CD14-positive monocyte (primary cell): ENCODE measurements at places on chromosomes 3 and 15.

DNA sequence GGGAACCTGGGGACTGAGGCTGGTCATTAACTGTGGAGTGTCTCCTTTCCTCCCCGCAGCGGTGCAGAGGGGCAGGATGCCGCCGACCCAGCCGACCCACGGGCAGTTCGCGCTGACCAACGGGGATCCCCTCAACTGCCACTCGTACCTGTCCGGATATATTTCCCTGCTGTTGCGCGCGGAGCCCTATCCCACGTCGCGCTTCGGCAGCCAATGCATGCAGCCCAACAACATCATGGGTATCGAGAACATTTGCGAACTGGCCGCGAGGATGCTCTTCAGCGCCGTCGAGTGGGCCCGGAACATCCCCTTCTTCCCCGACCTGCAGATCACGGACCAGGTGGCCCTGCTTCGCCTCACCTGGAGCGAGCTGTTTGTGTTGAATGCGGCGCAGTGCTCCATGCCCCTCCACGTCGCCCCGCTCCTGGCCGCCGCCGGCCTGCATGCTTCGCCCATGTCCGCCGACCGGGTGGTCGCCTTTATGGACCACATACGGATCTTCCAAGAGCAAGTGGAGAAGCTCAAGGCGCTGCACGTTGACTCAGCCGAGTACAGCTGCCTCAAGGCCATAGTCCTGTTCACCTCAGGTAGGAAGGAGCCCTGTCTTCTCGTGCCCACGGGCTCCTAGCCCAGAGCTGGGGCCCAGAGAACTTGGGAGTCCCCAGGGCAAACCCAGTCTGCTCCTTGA lies 3.7 kb downstream of the NR2F2 start:
- DNase-seq: no peak
- H3K27me3 ChIP-seq: peaks cover 93% of the 10 kb centered on the region
- no peak overlapping the region for H3K4me3 ChIP-seq
- H3K36me3 ChIP-seq: no peaks in the 10 kb centered on the region
- H3K27ac ChIP-seq: no peak overlapping the region
- peaks cover 7% of the 10 kb centered on the region for H3K4me1 ChIP-seq

DNA sequence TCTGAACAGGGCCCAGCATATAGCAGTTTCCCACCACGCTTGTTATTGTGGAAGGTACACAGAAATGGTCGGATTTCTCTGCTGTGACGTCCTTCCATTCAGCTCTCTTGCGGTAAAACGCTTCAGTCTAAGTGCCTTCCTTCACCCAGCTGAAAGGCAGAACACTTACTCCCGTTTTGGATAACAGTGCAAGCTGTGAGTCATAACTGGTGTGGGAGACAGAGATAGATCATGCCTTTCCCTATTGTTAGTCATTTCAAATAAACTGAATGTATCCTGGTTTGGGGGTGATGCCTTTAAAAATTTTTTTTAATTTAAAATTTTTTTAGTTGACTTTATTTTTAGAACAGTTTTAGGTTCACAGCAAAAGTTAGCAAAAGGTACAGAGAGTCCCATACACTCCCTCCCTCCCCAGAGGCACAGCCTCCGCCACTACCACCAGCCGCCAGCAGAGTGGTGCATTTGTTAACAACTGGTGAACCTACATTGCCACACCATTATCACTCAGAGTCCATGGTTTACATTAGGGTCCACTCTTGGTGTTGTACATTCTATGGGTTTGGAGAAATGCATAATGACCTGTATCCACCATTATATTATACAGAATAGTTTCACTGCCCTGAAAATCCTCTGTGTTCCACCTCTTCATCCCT lies 94.9 kb upstream of the NSMCE3 start:
- DNase-seq: no peak
- H3K27ac ChIP-seq: no peak overlapping the region
- no peaks in the 10 kb centered on the region for H3K27me3 ChIP-seq
- H3K36me3 ChIP-seq: no peaks in the 10 kb centered on the region
- H3K4me1 ChIP-seq: no peaks in the 10 kb centered on the region

GRCh38 chr3:16203671-16204629 lies 29.5 kb downstream of the GALNT15 start:
- DNase-seq: no peak
- H3K4me1 ChIP-seq: no peaks in the 10 kb centered on the region
- no peak overlapping the region for H3K27ac ChIP-seq
- H3K4me3 ChIP-seq: no peak overlapping the region
- no peaks in the 10 kb centered on the region for H3K36me3 ChIP-seq

DNA sequence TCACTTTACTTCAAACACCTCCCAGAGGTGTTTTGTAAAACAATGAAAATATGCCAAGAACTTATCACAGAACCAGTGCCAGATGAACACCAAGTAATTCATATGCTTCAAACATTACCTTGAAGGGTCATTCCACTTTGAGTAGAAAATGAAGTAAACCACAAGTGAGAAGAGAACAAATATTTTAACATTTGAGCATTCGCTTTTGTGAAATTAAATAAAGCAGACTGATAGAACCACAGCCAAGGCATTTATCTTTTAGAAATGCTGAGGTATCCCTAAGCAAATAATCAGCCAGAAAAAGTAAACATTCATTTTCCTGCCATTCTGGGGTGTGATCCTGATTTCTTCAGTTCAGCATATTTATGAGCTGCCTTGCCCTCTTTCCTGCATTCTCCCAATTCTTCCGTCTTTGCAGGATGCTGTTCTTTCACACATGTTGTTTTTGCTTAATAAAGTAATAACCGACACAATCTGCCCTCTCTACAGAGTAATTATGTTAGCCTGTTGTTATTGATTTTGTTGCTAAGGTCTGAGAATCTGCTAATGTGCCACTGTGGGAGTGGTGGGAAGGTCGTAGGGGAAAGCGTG lies 235.6 kb upstream of the TGFBR2 start:
- no peak overlapping the region for H3K4me3 ChIP-seq
- no peaks in the 10 kb centered on the region for H3K4me1 ChIP-seq
- no peak for DNase-seq
- H3K27me3 ChIP-seq: no peaks in the 10 kb centered on the region

GRCh38 chr3:171199473-171199829 lies 172.9 kb upstream of the SLC2A2 start:
- H3K4me1 ChIP-seq: peaks cover 19% of the 10 kb centered on the region
- DNase-seq: no peak
- H3K27me3 ChIP-seq: no peaks in the 10 kb centered on the region

- no peaks in the 10 kb centered on the region for H3K4me1 ChIP-seq
- no peak overlapping the region for H3K27ac ChIP-seq
- DNase-seq: no peak
- no peaks in the 10 kb centered on the region for H3K27me3 ChIP-seq
Observed at GRCh38 chr3:71225951-71226564, 357.5 kb downstream of the FOXP1 start.

DNA sequence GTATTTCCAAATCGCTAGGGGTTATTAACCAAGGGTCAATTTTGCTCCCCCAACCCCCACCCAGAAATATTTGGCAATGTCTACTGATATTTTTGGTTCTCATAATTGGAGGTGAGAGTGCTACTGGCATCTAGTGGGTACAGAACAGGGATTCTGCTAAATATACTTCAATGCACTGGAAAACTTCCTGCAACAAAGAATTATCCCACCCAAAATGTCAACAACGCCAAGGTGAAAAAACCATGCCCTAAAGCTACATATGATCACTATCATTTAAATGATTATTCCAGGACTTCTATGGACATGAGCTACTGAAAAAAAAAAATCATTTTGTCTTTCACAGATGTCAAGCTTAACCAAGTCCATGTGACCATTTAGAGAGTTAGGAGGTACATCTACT lies 867.9 kb downstream of the FHIT start:
- H3K27me3 ChIP-seq: no peaks in the 10 kb centered on the region
- no peak for DNase-seq
- H3K27ac ChIP-seq: no peak overlapping the region
- H3K4me3 ChIP-seq: no peak overlapping the region
- H3K4me1 ChIP-seq: peaks cover 6% of the 10 kb centered on the region

DNA sequence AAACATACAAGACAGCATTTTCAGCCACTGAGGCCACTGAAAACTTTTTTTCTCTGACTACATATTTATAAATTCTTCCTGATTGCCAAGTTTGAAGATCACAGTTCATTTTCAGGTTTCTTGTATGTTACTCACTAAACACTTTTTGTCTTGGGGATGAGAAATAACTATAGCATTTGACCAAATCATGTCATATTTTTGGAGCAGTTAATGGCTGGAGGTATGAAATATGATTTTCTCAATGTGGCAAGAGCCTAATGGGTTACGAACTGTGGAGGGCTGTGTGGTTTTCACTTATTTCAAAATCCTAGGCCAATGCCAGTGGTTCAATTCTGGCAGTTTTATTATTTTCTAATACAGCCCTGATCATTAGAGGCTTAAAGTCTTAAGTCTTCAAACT lies 64.4 kb downstream of the USP13 start:
- H3K4me1 ChIP-seq: no peaks in the 10 kb centered on the region
- H3K27ac ChIP-seq: no peak overlapping the region
- no peak overlapping the region for H3K4me3 ChIP-seq
- no peak for DNase-seq

DNA sequence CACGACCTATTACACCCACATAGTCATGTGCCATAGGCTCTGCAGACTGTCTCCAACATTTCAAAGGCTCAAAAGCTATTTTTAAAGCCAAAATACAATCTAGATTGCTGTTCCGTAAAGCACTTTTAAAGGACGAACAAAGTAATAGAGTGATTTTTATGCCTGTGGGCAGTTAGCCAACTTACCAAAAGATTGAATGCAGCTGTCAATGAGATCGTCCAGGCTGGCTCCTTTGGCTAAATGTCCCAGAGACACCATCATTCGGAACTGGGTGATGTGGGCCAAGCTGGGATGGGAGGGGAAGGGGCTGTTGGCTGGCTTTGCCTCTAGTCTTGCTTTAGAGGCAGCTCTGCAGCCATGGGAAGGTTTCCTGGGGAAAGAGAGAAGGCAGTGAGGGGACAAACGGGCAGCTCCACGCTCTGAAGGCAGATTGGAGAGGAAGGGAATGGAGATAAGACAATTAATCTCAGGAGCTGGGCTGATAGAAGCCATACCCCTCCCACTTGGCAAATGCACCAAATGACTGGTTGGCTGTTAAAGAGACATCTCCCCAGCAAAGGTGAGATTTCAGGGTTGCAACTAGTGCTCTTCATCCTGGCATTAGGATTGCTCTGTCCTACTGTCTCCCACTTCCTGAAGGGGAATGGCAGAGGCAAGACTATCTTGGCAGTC lies 4.8 kb downstream of the RASGRP1 start:
- H3K36me3 ChIP-seq: no peaks in the 10 kb centered on the region
- peaks cover 1% of the 10 kb centered on the region for H3K27me3 ChIP-seq
- H3K4me3 ChIP-seq: no peak overlapping the region
- no peak for DNase-seq
- H3K27ac ChIP-seq: no peak overlapping the region
- peaks cover 10% of the 10 kb centered on the region for H3K4me1 ChIP-seq

DNA sequence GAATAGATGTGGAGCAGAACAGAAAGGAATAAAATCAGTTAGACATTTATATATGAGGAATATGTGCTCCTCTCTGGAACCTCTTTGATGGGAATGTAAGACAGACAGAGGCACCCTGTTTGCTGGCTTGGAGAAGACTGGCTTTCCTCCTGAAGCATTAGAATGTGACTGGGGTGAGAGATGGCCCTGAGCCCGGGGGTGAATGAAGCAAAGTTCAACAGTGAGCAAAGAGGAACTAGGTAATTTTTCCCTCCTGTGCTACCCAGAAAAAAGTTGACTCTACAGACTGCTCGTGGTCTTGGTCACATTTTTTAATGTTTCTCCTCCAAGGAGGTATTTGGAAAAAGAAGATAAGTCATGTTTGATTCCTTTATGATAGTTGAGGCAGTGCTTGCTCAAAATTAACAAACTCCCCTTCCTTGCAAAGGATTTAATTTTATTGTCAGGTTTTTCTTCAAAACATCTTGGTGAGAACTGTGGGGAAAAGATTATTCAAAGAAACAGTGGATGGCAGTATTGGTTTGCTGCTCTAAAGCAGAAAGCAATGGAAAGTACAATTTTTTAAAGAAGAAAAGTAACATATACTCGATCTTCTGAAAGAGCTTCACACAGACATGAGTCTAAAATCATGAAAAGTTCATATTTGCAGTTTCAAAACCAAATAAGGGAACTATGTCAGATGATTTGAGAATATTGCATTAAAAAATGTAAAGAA lies 370.4 kb upstream of the CDIN1 start:
- no peak overlapping the region for H3K4me3 ChIP-seq
- no peaks in the 10 kb centered on the region for H3K4me1 ChIP-seq
- no peaks in the 10 kb centered on the region for H3K27me3 ChIP-seq

DNA sequence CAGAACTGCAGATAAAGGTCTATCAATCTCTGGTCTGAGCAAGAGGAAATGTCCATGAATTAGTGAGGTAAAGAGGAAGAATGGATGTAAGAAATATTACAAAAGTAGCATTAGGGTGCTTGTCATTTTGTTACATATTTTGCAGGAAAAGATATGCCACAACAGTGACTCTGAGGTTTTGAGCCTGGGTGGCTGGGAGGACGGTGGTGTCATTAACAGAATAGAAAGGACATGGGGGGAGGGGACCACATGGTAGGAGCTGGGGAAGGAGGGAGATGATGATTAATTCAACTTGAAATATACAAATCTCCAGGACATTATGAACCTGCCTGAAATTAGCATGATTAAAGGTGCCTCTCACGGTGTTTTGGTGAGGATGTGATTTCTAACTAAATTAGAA lies 245.5 kb upstream of the MDFIC2 start:
- H3K4me1 ChIP-seq: no peaks in the 10 kb centered on the region
- no peak for DNase-seq
- H3K27ac ChIP-seq: no peak overlapping the region
- H3K36me3 ChIP-seq: no peaks in the 10 kb centered on the region
- no peaks in the 10 kb centered on the region for H3K27me3 ChIP-seq

DNA sequence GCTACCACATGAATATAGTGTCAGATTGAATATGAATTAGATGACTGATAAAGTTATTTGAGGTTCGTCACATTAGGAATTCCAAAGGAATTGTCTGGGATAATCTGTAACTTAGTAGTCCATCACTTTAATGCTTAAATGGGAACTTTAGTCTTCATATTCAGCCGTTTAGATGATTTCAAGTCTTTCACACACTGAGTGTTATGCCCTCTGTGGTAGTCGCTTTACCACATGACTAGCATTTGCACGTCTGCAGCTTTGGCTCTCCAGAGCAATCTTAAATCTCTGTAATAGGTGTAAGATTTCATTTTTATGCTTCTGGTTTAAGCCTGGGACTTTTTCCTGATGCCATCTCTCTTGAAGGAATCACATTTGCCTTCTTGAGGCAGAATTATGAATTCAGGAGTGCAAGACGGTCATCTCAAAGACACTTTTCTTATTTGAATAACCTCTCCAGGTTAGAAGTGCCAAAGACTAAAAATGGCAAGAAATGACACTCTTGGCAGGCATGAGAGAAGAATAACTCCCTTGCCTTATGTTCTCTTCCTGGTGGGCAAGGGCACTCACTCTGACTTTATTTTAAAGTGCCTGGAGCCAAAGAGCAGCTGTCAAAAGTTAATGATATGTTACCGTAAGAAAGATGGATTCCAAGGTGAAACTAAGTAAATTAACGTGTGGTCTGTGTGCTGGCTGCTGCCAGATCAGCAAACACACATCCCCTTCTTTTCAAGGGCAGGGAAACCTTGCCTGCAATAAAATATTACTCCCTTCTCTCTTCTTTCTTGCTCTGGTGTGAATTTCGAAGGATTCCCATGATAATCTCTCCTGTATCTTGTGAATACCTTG lies 153.3 kb downstream of the B3GALNT1 start:
- no peak for DNase-seq
- H3K27me3 ChIP-seq: no peaks in the 10 kb centered on the region
- H3K4me1 ChIP-seq: no peaks in the 10 kb centered on the region
- no peaks in the 10 kb centered on the region for H3K36me3 ChIP-seq

- no peak for DNase-seq
- H3K27me3 ChIP-seq: no peaks in the 10 kb centered on the region
- peaks cover 88% of the 10 kb centered on the region for H3K36me3 ChIP-seq
- H3K27ac ChIP-seq: no peak overlapping the region
Observed at GRCh38 chr15:61908241-61908640, 152.0 kb downstream of the VPS13C start.
